ENCODE measurements at places on chromosomes 2 and 18. TPM values are rescaled to one million over a fixed set of nuclear protein-coding genes. Genes with fewer than 3 reads are reported as not detected.

HOXD3 gene
- 1.8 TPM for total RNA-seq

ATP8B1 gene
- total RNA-seq, result not detected

DYTN gene
- total RNA-seq, result not detected

SOWAHC gene
- total RNA-seq, result 0.34 TPM

GPR75 gene
- not detected for total RNA-seq

ELMOD3 gene
- total RNA-seq, result 11.0 TPM

ATG16L1 gene
- 30.8 TPM for total RNA-seq

CDH20 gene
- not detected for total RNA-seq

ANKRD62 gene
- total RNA-seq, result not detected

CABLES1 gene
- 11.8 TPM for total RNA-seq

TRPM8 gene
- not detected for total RNA-seq

All from G401 (cell line).